Mesangial cell (primary cell): ENCODE measurements at places on chromosomes 7 and 10. TPM values are rescaled to one million over a fixed set of nuclear protein-coding genes. Genes with fewer than 3 reads are reported as not detected.

The FAM25C gene
- total RNA-seq, result not detected in 2 replicates

The ARHGEF35 gene
- 1.5 and 3.8 TPM in 2 replicates for total RNA-seq

The FAM200A gene
- 2.6 and 3.9 TPM in 2 replicates for total RNA-seq

The ERCC6 gene
- 3.7 and 4.6 TPM in 2 replicates for total RNA-seq

The OR2A5 gene
- not detected in 2 replicates for total RNA-seq

The EBF3 gene
- total RNA-seq, result under 0.01 and 0.16 TPM in 2 replicates

The NPY4R gene
- 0.13 and 2.4 TPM in 2 replicates for total RNA-seq
